NCI-H1092 (cell line): ENCODE measurements at places on chromosomes 12 and 14.
A peak's percentile ranks its signal among the peaks of the same experiment; 100 is the strongest.

DNA sequence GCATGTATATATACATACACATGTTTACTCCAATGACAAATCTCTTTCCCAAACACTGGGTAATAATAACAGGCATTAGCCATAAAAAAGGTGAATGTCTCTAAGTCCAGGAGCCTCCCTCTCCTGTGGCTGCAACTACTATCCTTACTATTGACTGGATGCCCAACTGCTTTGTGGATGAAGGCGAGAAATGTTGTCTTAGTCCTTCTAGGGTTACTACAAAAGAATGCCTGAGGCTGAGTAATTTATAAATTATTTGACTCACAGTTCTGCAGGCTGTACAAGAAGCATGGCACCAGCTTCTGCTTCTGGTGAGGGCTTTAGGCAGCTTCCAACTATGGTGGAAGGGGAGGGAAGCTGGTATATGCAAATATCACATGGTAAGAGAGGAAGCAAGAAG, 366.0 kb upstream of the DDHD1 start:
- no peak for DNase-seq

- DNase-seq: no peak
These were observed 55.1 kb downstream of the CMAS start for GRCh38 chr12:22100958-22101748.

- no peak for DNase-seq
These were observed 27.5 kb downstream of the HVCN1 start for GRCh38 chr12:110661337-110661972.

GRCh38 chr12:15689751-15690191, 99.4 kb downstream of the EPS8 start:
- DNase-seq: no peak

- DNase-seq: no peak
These were observed 133.6 kb upstream of the VRK1 start for GRCh38 chr14:96663491-96664067.

- DNase-seq: no peak
These were observed 29.3 kb downstream of the SLC7A8 start for GRCh38 chr14:23153851-23154796.

GRCh38 chr12:62581288-62582064, 114.8 kb downstream of the MON2 start:
- peak; percentile 0 for DNase-seq

- DNase-seq: no peak
These were observed 31.5 kb downstream of the E2F7 start for GRCh38 chr12:77033658-77034536.

DNA sequence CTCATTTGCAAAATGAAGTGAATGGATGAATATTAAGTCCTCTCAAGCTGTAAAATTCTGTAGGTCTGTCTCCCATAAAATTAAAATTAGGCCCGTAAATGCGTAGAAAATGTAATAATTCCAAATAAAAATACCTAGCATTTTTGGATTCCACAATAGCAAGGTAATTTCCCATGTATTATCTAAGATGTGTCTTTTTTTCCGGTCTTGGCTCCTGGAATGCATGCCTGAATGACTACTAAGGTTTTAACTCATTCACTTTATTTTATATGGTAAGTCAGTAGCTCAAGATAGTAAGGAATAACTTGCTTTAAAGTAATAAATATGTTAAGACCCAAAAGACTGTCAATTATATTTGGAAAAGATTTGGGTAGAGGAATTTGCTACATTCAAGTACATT, 11.1 kb downstream of the TXNRD1 start:
- DNase-seq: no peak

- no peak for DNase-seq
These were observed 17.2 kb downstream of the EML5 start for GRCh38 chr14:88775532-88775931.

DNA sequence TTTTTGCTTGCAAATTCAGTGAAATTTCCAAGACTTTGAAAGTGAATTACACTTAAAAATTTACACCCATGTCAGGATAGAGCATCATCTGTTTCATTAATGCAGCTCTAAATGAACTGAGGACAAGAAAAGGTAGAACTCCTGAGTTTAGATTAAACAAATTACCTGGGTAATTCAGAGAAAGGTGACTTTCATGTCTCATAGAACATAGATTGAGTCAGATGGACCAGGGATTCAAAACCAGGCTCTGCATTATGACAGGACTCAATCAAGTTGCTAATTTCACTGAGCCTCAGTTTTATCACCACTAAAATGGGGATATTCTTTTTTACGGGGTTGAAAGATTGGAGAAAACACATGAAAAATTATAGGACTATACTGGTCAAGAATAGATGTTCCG, 4.5 kb downstream of the ARHGDIB start:
- no peak for DNase-seq

DNA sequence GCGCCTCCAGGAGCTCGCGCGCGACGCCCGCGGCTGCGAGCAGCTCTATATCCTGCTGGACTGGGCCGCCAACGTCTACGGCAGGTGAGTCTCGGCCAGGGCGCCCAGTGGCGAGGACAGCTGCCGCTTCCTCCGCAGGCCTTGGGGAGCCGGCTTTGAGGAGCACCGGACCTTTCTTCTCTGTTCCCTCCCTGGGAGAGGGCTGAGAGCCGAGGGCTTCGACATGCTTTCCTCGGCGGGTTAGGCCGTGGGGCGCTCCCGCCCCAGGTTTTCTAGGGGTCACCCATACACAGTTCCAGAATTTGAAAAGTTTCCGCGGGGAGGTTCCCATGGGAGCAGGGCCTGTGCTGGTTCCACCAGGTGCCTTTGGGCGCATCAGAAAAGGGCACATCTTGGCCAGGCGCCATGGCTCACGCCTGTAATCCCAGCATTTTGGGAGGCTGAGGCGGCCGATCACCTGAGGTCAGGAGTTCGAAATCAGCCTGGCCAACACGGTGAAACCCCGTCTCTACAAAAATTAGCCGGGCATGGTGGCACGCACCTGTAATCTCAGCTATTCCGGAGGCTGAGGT, 8.2 kb downstream of the EXOC3L4 start:
- no peak for DNase-seq

- no peak for DNase-seq
These were observed 16.7 kb downstream of the FNTB start for GRCh38 chr14:65003394-65003793.

- DNase-seq: no peak
These were observed 167.4 kb upstream of the FOXG1 start for GRCh38 chr14:28599191-28599590.

GRCh38 chr14:103676881-103677675, 38.2 kb downstream of the XRCC3 start:
- no peak for DNase-seq

GRCh38 chr14:59225281-59225680, 36.8 kb downstream of the DAAM1 start:
- no peak for DNase-seq

GRCh38 chr14:59313144-59313651, 124.7 kb downstream of the DAAM1 start:
- DNase-seq: no peak

DNA sequence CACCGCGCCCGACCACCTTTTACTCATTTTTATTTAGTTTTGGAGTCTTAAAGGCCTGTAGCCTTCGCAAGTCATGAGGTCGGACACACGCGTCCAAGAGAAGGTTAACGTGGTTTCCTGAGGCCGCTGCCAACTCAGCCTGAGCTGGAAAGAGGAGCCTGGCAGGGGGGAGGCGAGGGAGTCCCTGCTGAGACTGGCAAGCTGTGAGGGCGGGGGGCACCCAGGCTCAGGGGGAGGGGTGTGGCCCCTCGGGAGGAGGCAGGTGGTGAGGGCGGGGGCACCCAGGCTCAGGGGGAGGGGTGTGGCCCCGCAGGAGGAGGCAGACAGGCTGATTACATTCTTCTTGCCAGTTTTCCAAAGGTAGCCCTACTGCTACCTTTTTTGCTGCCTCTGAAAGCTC, 143.2 kb downstream of the PIWIL1 start:
- DNase-seq: peak; percentile 32

DNA sequence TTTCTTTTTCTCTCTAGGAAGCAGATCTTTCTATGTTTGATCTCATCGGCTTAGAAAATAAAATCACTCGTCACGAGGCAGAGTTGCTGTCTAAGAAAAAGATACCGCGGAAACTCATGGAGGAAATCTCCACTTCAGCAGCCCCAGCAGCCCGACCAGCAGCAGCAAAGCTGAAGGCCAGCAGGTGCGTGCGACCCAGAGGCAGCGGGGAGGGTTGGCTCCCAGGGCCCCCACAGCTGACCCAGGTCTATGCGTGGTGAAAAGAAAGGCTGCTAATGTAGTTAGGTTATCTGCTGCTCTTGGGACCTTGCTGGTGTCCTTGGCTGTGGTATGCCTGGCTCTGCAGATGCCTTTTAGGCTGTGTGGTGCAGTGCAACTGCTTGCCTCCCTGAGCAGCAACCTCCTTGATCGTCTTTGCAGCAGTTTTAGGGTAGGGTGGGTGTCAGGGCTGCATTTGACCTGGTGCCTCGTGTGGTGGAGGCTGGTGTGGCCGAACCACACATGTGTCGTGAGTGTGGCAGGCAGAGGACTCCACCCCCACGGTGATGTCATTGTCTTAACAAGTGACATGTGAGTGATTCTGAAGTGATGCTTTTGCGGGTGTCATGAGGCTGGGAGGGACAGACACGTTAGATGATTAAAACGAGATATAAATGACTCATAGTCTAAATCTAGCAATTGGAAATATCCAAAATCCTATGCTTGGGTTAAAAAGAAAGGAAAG, 68.6 kb downstream of the EP400 start:
- no peak for DNase-seq

DNA sequence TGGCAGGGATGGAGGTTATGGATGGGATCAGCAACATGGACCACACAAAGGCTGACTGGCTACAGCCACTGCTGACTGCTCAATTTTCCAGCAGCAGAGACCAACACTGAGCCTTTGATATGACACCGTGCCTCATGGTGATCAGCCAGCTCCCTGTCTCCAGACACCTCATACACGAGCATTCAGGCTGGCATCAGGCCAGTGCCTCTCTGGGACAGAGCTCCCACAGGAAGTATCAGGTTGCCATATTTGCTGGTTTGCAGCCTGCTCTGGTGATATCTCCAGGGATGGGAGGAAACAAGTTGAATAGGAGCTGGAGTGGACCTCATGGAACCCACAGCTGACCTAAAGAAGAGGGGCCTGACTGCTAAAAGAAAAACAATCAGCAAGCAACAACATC, 471.2 kb upstream of the ATXN7L3B start:
- no peak for DNase-seq

- DNase-seq: no peak
These were observed at the start of gene VWF for GRCh38 chr12:6124411-6125309. Gene VWF, minus strand, starts transcription at chr12:6124670. Its CDS starts 1,474 bp downstream, at chr12:6123196.

GRCh38 chr14:68753690-68754089, 39.2 kb downstream of the ZFP36L1 start:
- no peak for DNase-seq

DNA sequence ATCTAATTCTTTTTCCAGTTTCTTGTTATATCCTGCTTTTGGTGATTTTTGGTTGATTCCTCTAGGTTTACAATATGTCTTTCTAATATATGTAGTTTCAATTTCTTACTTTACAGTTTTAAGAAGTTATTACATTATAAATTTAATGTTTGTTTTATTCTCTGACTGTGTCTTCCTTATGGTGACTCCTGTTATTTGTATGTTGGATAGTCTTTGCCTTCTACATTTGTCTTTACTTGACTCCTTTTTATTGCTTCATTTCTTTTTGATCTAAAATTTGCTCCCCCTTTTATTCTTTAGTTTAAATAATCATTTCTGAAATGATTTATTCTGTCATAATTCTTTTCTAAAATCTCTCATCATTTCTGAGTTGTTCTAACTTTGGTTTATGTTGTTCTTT, 125.8 kb downstream of the CCDC91 start:
- no peak for DNase-seq

GRCh38 chr14:89641495-89642175, 224.6 kb upstream of the FOXN3 start:
- no peak for DNase-seq

- no peak for DNase-seq
These were observed 116.6 kb downstream of the SLC35F4 start for GRCh38 chr14:57749267-57749666.

GRCh38 chr14:104786091-104786586, 9.4 kb downstream of the AKT1 start:
- DNase-seq: no peak

- peak; percentile 3 for DNase-seq
These were observed 403.9 kb downstream of the MED13L start for GRCh38 chr12:115873451-115874082.

DNA sequence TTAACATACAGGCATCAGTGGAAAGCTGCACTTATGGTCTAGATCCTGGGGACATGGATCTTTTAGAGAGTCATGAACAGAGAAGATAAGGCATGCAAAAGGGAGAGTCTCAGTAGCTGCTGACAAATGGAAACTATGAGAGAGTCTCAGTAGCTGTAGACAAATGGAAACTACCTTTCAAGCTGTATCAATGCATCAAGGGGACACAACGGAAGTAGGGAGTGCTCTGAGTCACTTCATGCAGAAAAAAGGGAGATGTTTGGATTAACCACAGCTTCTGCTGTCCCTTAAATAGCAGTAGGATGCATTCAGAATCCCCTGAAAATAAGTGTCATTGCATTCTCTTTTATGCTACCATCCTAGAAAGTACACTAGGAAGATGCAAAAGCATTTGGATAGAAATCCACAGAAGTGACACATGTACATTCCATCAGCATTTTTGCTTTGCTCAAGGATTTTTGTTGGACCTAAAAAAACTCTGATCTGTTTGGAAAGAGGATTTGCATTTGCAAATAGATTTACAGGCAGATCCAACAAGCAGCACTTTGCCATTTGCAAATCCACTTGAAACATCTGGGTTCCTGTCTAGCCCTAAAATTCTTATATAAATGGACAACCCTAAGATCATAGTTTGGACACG, 227.5 kb upstream of the LMO3 start:
- DNase-seq: no peak

DNA sequence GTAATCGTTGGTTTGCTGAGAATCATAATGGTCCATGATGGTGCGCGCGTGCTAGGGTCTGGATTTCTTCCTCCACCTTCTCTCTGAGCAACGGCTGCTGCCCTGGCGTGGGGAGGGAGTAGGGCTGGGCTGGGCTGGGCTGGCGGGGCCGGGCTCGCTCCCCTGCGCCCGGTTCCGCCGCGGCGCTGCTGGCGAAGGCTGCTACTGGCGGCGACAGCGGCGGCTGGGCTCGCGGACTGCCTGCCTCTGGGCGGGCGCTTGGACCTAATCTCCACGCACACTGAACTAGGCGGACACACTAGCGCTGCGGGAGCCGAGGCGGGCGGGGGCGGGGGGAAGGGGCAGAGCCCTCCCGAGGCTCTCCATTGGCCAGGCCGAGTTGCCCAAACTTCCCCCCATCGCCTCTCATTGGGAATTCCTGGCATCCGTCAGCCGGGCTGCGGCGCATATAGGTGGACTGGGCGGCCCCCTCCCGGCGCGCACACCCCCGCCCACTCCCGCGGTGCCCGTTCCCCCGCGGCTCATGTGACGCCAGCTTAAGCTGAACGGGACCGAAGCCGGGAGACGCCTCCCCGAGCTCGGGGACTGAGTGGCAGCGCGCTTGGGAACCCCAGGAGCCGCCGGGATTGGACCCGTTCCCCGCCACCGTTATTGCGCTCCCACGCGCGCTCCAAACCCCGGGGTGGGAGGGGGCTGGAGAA, at the start of gene ACTN1:
TSS of gene ACTN1 (minus strand) at position 282 of the 701 bp plus-strand sequence. CDS start at position 36, 246 bp downstream.
- peak; percentile 94 for DNase-seq

- no peak for DNase-seq
These were observed 267.6 kb upstream of the OR4E1 start for GRCh38 chr14:21940887-21941856.

GRCh38 chr12:69509904-69510827, 40.0 kb downstream of the FRS2 start:
- DNase-seq: peak; percentile 26
